ENCODE measurements at places on chromosomes 3 and 15. TPM values are rescaled to one million over a fixed set of nuclear protein-coding genes. Genes with fewer than 3 reads are reported as not detected.

DNA sequence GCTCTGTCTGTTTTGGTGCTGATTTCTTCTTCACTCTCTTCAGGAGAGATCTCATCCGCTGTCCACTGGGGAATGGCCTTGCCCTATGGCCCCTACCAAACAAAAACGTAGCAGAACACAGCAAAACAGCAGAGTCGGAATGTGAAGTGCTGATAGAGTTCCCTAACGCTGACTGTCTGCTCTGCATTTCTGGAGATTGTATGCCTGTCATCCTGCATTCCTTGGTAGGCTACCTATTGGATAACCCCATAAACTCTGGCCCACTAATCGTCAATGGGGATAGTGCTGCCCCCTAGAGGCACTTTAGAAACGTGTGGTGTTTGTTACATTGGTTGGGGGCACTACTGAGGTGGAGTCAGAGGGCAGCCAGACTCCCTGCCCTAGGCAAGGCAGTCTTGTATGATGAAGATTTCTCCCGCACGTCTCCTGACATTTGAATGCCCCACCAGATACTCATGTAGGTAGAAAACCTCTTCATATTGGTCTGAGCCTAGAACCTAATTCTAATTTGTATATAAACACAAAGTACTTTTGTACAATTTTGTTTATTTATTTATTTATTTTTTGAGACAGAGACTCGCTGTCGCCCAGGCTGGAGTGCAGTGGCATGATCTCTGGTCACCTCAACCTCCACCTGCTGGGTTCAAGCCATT is 15.6 kb upstream of the MAGEF1 start:
- no peak overlapping the region for H3K27ac ChIP-seq
- H3K4me3 ChIP-seq = no peak overlapping the region
- no peaks in the 10 kb centered on the region for H3K36me3 ChIP-seq
- H3K27me3 ChIP-seq = no peaks in the 10 kb centered on the region
- peak; percentile 57 for DNase-seq
- H3K4me1 ChIP-seq = no peaks in the 10 kb centered on the region

DNA sequence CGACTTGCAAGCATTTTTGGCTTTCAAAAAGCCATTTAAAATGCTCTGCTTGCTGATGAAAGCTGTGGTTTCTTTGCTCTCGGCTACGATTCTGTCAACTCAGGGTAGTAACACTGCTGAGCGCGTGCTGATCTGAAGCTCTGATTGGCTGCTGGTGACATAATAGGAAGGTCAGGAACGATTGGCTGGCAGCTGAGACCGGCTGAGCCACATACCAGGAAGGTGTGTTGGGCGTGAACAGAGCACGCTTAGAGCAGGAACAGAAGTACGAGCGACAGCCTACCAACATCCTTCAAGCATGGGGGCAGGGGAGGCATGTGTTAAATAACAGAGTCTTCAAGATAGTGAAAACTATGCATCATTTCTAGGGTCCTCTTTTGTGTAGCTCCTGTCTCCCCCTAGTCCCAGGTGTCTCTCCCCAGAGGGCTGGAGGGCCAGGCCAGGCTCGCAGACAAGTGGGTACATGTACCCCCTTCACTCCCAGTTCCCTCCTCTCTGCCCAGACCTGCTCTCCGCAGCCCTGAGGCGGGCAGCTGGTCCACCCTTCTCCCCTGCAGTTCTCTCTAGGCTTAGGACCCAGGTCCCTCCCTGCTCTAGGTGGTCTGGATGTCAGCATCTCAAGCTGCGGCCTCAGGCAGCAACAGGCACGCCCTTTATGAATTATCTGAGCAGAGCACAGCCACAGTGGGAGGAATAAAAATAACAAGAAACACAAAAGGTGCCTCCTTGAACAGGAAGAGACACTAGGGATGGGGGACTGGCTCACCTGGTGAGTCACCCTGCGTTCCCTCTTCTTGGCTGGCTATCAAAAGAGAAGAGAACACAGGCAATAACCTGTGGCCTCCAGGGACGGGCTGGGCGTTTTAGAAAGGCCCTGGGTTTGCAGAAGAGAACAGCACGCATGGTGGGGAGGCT is 76.0 kb downstream of the TAMM41 start:
- H3K36me3 ChIP-seq = no peaks in the 10 kb centered on the region
- H3K27ac ChIP-seq = no peak overlapping the region
- H3K27me3 ChIP-seq = no peaks in the 10 kb centered on the region
- H3K4me3 ChIP-seq = no peak overlapping the region
- peaks cover 10% of the 10 kb centered on the region for H3K4me1 ChIP-seq

GRCh38 chr3:61015408-61015807 is 235.8 kb downstream of the FHIT start:
- H3K27me3 ChIP-seq = no peaks in the 10 kb centered on the region
- H3K4me3 ChIP-seq = no peak overlapping the region
- no peak for DNase-seq
- H3K27ac ChIP-seq = no peak overlapping the region
- H3K4me1 ChIP-seq = no peaks in the 10 kb centered on the region

GRCh38 chr3:152785051-152785450 is 49.9 kb upstream of the P2RY1 start:
- H3K27me3 ChIP-seq = no peaks in the 10 kb centered on the region
- no peak overlapping the region for H3K27ac ChIP-seq
- H3K4me1 ChIP-seq = no peaks in the 10 kb centered on the region
- H3K4me3 ChIP-seq = no peak overlapping the region
- no peak for DNase-seq
- no peaks in the 10 kb centered on the region for H3K36me3 ChIP-seq

DNA sequence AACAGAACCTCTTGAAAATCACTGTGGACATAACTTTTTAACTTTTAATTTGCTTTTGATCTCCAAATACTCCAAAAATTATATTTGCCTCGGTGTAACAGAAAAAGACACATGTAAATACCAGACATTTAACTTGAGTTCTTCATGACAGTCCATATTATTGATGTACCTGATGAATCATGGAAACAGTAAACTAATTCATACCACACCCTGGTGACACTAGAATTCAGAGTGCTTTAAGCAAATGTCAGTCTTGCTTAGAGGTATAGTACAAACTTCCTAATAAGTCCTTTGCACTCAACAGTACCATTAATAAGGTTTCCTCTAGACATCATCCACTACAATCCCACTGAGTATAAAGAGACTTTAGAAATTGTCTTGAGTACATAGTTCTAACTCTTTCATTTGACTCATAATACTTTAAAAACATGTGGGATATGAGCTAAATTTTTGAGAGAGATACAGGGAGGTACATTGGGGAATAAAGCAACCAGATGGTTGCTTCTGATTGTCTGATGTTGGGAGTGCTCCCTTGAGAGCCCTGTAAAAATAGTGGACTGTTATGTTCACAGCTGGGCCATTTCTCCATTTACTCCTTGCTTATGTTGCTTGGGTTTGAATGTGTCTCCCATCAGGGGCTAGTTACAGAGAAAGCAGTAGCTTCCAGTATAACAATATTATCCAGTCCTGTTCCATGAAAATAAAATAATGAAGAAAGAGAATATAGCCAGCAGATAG is 175.7 kb downstream of the ALCAM start:
- H3K4me3 ChIP-seq = no peak overlapping the region
- H3K27ac ChIP-seq = no peak overlapping the region
- no peaks in the 10 kb centered on the region for H3K36me3 ChIP-seq
- no peaks in the 10 kb centered on the region for H3K4me1 ChIP-seq
- H3K27me3 ChIP-seq = no peaks in the 10 kb centered on the region
- no peak for DNase-seq

GRCh38 chr3:171187706-171188290 is 161.3 kb upstream of the SLC2A2 start:
- no peak overlapping the region for H3K4me3 ChIP-seq
- H3K27ac ChIP-seq = no peak overlapping the region
- H3K27me3 ChIP-seq = no peaks in the 10 kb centered on the region
- H3K4me1 ChIP-seq = peaks cover 8% of the 10 kb centered on the region

- H3K36me3 ChIP-seq = no peaks in the 10 kb centered on the region
- no peak overlapping the region for H3K27ac ChIP-seq
- H3K4me3 ChIP-seq = no peak overlapping the region
- H3K27me3 ChIP-seq = no peaks in the 10 kb centered on the region
- no peak for DNase-seq
- peaks cover 15% of the 10 kb centered on the region for H3K4me1 ChIP-seq
Measured at GRCh38 chr15:35505141-35505540, 40.8 kb downstream of the DPH6 start.

DNA sequence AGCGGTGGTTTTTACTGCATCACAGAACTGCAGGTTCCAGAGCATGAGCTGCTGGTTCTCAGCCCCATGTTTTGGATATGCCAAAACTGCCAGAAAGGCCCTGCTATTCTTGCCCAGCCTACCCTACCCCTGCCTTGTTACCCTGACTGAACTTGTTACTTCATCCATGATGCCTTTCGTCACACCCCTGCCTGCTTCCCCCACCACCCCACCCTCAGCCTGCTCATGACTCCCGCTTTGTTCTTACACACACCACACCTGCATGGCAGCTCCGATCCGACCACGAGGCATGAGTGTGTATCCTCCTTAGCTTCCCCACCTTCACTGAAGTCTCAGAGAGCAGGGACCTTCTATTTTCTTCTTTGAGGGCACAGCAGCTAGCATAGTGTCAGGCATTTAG is 5.1 kb upstream of the TM4SF1 start:
- H3K27ac ChIP-seq = no peak overlapping the region
- H3K4me1 ChIP-seq = peaks cover 5% of the 10 kb centered on the region
- no peaks in the 10 kb centered on the region for H3K27me3 ChIP-seq
- no peak overlapping the region for H3K4me3 ChIP-seq
- no peak for DNase-seq

DNA sequence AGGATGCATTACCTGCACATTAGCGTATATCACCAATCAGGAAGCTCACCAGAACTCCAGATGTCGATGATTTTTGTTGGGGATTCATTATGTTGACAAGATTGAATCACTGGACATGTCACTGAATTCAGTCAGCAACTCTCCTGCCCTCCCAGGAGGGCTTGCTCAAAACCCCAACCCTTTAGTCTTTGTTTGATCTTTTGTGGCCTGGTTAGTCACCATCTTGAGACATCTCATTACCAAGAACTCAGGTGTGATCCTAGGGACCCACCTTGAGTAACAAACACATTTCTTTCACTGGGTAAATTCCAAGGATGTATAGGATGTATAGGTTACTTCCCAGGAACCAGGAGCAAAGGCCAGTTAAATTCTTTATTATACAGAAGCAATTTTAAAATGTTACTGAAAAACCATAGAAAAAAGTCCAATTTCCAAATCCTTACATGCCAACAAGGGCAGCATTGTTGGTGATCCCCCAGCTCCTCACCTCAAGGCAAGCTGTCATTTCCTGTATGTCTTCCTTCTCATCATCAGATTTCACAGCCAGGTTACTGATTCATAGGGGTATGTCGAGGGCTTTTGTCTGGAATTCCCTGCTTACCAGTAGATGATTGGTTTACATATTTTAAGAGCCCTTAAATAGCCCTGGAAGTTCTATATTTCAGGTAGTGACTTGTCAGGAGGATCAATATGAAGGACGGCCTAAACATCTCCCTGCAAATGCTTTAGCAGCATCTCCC is 11.7 kb downstream of the SNRPN start:
- peaks cover 19% of the 10 kb centered on the region for H3K36me3 ChIP-seq
- H3K4me3 ChIP-seq = no peak overlapping the region
- no peak for DNase-seq
- H3K27me3 ChIP-seq = no peaks in the 10 kb centered on the region
- no peak overlapping the region for H3K27ac ChIP-seq
- peaks cover 5% of the 10 kb centered on the region for H3K4me1 ChIP-seq

DNA sequence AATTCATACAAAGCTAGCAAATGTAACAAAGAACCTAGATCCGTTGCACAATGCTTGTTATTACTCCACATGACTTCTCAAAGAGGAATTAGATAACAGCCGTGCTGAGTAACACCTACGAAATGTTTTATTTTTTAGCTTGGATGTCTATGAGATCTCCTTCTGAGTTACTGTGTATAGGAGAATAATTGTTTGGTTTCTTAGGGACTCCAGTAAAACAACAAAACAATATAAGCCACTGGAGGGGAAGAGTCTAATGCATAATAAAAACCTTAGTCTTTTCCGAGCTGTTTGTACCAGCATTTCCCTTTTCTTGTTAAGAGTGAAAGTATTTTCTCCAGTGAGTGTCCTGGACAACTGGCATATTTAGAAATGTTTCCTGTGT is 15.6 kb downstream of the SNAP23 start:
- peak overlapping the region; percentile 4 for H3K27ac ChIP-seq
- peaks cover 17% of the 10 kb centered on the region for H3K36me3 ChIP-seq
- no peak for DNase-seq
- H3K4me1 ChIP-seq = peaks cover 37% of the 10 kb centered on the region

Gene KNSTRN
- 10.7 TPM for total RNA-seq

Gene CYP8B1
- total RNA-seq = not detected

Gene GOLGA6B
- not detected for total RNA-seq

Gene SUCNR1
- 1.3 TPM for total RNA-seq

Gene EPHB1
- total RNA-seq = 1.2 TPM

Gene RBP2
- total RNA-seq = not detected

Gene IL17RB
- total RNA-seq = 3.6 TPM

Gene CCR3
- not detected for total RNA-seq
